AG08395 (cell line): ENCODE measurements at places on chromosomes 2 and 18.

DNA sequence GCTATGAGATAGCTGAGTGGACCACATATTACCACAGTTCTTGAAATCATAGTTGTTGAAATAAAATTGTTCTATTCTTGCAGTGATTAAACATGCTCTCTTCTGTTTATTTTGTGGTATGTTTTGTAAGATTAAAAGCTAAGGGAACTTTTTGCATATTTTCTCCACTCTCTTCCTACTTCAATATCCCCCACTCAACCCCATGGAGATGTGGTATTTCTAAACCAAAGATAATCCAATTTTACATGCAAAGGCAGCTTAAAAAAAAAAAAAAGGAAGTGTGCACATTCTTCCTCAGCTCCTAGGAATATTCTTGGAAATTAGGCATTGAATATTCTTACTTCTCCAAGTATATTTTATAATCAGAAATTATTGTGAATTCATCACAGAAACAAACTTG is 15.0 kb upstream of the PAX3 start:
- no peak for DNase-seq

GRCh38 chr18:74773171-74773624 is 175.5 kb downstream of the ZNF407 start:
- no peak for DNase-seq

DNA sequence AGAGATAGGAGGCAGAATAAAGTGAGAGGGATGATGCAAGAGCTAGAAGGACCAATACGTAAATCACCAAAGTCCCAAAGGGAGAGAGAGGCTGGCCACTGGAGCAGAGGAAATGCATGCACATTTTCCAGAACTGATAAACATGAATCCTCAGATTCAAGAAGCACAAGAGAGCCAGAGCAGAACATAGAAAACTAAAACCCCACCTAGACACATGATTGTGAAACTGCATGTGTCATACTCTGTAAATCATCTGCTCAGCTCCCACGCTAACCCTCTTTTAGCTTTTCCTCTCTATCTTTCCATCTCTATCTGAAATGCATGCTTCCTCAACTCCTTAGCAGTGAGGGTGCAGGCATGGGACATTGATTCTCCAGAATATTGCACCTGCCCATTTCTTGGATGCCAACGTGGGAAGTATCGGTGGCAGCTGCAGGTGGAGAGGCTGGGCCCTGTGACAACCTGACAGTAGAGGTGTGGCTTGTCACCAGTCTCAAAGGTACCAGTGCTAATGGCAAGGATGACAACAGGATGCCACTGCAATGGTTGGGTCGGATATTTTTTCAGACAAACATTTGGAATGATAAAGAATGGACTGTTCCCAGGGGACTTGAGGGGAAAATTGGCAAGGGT is 89.3 kb upstream of the OTOS start:
- DNase-seq: no peak

- DNase-seq: no peak
Observed at GRCh38 chr18:45373286-45373880, 241.9 kb upstream of the SLC14A2 start.

GRCh38 chr2:216074794-216075193 is 6.8 kb downstream of the PECR start:
- DNase-seq: no peak

DNA sequence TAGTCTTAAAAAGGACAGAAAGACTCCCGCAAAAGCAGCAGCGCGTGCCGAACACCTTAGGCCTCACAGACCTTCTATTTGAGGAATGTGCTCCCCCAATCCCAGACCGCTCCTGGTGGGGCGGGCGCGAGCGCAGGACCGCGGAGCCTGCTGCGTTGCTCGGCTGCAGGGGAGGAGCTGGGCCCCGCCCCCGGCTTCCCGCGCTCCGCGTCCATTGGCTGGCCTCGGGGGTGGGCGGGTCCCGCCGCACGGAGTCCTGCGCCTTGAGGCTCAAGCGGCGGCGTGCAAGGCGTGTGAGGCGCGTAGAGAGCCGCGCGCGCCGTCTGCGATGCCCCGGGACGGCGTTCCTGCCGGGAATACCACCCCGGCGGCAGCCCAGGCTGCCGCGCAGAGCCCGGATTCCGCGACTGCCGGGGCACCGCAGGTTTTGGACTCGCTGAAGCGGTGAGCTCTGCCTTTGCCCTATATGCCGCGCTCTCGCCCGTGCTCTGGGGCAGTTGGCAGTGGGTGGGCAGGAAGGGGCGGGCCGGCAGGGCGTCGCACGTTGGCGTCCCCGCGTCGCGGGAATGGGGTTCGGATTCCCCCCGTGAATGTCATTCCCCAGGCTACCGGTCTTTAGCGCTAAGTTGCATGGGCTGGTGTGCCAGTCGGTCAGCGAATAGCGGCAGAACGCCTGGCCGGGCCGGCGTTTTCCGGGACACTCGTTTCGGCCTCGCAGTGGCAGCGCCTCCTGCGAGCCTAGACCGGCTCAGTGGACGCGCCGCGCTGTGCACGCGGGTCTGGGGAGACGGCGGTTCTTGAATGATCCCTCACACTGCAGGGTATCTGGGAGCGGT is 49.6 kb upstream of the PAIP2B start:
- DNase-seq: peak; percentile 86

- DNase-seq: no peak
Observed at GRCh38 chr18:11902522-11903292, 5.4 kb downstream of the MPPE1 start.

DNA sequence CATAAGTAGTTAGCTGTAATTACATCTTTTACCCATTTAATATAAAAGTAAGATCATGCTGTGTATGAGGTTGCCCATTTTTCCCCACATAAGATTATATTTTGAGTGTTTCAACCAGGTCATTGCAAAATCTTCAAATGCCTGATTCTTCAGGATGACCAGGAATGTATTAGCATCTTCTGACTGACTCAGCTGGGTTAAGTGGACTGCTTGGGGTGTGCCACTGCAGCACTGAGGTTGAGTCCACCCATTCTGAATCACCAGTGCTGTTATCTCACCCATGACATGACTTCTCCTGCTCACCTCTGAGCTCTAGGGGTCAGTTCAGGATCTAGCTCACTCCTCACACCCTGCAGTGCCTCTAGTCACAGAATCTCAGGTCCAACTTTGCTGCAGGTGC is 576.7 kb upstream of the ZEB2 start:
- peak; percentile 78 for DNase-seq

DNA sequence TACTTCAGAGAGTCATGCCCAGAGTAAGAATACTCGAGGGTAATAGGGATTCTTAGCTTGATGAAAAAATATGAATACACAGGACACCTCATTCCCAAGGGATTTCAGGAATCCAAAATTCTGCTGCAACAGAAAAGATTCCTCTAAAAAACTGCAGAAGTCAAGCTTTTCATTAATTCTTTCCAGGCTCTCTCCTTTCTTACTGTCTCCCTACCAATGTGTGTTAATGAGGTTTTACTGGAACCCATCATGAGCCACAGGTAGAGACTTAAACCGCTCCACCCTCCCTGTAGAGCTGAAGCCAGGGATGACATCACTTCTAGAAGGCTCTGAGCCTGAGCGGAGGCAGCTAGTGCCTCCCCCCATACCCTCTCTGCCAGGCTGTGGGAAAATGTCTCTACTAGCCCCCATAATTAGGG is 3.4 kb downstream of the SDC1 start:
- DNase-seq: peak; percentile 69

GRCh38 chr18:48413342-48413741 is 4.2 kb upstream of the ZBTB7C start:
- no peak for DNase-seq

DNA sequence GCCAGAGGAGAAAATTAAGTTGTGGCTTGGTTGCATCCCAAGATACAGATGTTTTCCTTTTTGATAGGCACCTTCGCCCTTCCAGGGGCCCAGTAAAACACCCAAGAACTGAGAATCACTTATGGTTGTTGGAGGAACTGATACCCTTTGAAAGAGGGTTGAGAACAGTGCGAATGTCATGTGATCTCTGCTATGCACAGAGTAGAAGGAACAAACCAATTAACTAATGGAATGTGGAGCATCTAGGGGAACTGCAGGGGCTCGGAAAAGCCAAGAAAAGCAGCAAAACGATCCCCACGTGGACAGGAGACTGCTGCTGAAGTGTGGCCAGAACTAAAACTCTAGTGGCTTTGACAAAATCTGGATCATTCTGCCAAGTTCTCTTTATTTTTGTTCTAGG is 58.8 kb downstream of the APOB start:
- no peak for DNase-seq

- DNase-seq: no peak
Observed at GRCh38 chr2:199684832-199685231, 166.2 kb downstream of the FTCDNL1 start.

GRCh38 chr2:145861940-145862339 is 1342.0 kb upstream of the ZEB2 start:
- no peak for DNase-seq

- no peak for DNase-seq
Observed at GRCh38 chr2:101947374-101947773, 44.4 kb upstream of the IL1R2 start.

DNA sequence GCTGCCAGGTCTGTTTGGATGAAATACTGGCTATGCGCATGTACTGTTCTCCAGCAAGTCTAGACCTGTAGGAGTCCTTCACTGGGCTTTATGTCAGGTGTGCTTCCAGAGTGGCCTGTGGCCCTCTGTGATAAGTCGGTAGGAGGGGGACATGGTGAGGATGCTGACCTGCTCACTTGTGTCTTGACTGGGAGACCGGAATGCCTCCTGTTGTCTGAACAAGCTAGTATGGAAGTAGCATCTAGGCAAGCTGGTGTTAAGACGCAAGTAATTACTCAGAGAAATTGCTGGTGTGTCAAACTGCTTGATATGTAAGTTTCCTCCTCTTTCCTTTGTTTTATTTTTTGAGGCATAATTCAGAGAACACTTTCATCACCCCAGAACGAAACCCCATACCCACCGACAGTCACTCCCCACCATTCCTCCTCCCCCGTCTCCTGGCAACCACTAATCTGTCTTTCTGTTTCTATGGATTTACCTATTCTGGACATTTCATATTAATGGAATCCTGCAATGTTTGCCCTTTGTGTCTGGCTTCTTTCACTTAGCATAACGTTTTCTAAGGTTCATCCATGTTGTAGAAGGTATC is 76.4 kb downstream of the TMEM247 start:
- DNase-seq: no peak

- peak; percentile 73 for DNase-seq
Observed at GRCh38 chr2:135164431-135164830, 112.3 kb downstream of the RAB3GAP1 start.

DNA sequence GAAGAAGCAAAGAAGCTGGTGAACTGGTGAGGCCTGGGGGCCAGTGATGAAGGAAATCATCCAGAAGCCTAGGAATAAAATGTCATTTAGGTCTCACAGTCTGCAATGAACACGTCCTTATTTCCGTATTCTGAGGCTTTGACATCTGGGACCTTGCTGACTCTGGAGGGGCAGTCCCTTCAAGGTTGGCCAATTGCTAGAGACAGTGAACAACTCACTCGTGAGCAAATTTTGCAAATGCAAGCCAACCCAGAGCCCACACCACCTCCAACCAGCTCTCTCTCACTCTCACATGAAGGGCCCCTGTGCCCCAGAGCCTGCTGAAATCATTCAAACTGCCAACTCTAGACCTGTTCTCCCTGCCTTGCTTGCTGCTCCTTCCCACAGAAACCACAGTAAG is 279.1 kb upstream of the LYPD1 start:
- no peak for DNase-seq

GRCh38 chr2:44618251-44619023 is 256.7 kb downstream of the CAMKMT start:
- DNase-seq: no peak

DNA sequence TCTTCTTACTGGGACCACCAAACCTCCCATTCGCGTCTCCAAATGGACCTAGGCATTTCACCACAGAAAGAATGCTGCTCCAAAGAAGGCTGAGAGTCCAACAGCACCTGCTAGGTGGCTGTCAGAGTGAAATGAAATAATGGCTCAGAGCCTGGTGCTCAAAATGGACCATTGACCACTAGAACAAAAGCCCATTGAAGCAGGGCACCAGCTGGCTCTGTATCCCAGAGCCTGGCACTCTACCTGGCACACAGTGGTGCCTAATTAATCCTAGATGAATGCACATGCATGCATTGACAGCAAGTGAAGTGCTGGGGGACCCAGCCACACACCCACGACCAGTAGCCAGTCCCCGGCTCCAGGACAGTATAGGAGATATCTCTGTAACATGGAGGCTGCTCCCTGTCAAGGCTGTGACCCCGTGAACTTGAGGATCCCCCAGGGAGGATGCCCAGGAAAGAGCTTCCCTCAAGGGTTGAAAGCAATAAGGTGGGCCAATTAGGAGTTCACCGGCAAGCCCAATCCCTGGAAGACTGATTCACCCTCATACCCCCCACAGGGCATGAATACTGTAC is 261.3 kb downstream of the TNS1 start:
- no peak for DNase-seq

DNA sequence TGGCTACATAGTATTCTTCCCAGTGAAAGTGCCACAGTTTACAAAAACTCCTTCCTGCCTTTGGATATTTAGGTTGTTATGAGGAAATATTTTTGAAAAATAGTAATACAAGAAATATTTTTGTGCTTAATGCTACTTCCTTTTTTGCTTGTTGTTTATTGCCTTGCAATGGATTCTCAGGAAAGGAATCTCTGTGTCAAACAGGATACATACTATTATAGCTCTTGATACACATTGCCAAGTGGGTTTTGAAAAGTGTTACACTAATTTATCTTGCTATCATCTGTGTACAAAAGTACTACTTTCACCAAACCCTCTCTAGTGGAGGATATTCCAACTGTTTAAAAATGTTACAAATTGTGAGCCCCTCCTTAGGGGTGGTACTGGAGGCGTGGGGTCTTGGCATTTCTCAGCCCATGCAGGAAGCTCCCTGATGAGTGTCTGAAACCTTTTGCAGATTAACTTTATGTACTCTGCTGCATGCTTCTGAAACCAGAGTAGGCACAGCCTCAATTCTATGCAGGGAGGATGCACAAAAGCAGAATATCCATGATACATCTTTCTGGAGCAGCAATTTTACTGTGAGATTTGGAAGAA is 54.5 kb downstream of the EVA1A start:
- DNase-seq: no peak

GRCh38 chr18:38525039-38525438 is 959.4 kb upstream of the CELF4 start:
- no peak for DNase-seq

DNA sequence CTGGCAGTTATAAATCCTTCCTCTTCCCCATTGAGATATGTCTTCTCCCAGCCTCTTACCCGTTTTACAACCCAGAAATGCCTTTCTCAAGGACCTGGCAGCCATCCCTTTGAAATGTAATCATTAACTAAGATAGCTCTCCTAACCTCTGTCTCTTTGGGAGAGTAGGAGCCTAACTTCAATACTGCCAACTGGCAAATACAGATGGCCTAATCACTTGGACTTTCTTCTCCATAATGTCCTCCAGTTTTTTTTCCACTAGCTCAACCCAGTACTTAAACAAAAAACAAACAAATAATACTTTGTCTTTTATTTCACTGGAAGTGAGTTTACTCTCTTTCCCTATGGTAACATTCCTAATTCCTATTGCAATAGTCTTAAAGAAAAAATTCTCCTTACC is 1391.1 kb downstream of the SUCLG1 start:
- no peak for DNase-seq

GRCh38 chr2:100494712-100495111 is 24.4 kb downstream of the NMS start:
- no peak for DNase-seq
